ENCODE measurements at places on chromosomes 3 and 15. TPM values are rescaled to one million over a fixed set of nuclear protein-coding genes. Genes with fewer than 3 reads are reported as not detected.

The EIF5A2 gene
- total RNA-seq = 6.9 TPM

The SPRED1 gene
- 1.3 TPM for total RNA-seq

The SAMMSON gene
- not detected for total RNA-seq

The CILP gene
- 0.18 TPM for total RNA-seq

The IP6K2 gene
- 83.2 TPM for total RNA-seq

The PRR20G gene
- not detected for total RNA-seq

The NFKBIZ gene
- total RNA-seq = 421 TPM

The CHRD gene
- not detected for total RNA-seq

The NLGN1 gene
- not detected for total RNA-seq

The TM2D3 gene
- 49.9 TPM for total RNA-seq

The ERC2 gene
- not detected for total RNA-seq

The HHLA2 gene
- total RNA-seq = 1.00 TPM

The SPTBN5 gene
- total RNA-seq = 1.1 TPM

The SLC28A1 gene
- not detected for total RNA-seq

The FANCD2OS gene
- total RNA-seq = not detected

The CKMT1B gene
- not detected for total RNA-seq

The MORC1 gene
- total RNA-seq = not detected

The GPR62 gene
- total RNA-seq = not detected

The NXPE3 gene
- total RNA-seq = 16.0 TPM

The PRTG gene
- not detected for total RNA-seq

The POTEB3 gene
- not detected for total RNA-seq

The UBAP1L gene
- 9.6 TPM for total RNA-seq
